Activated T-cell treated with anti-CD3 and anti-CD28 coated beads, Interleukin-2, amount 50 U/mL, for 4 hours (primary cell): ENCODE measurements at places on chromosomes 16 and 17.
A peak's percentile ranks its signal among the peaks of the same experiment; 100 is the strongest.

- no peak for DNase-seq
These were observed 15.7 kb downstream of the CARHSP1 start for GRCh38 chr16:8853150-8853549.

GRCh38 chr17:77485089-77485833 is 344.5 kb downstream of the SEC14L1 start:
- no peak for DNase-seq

DNA sequence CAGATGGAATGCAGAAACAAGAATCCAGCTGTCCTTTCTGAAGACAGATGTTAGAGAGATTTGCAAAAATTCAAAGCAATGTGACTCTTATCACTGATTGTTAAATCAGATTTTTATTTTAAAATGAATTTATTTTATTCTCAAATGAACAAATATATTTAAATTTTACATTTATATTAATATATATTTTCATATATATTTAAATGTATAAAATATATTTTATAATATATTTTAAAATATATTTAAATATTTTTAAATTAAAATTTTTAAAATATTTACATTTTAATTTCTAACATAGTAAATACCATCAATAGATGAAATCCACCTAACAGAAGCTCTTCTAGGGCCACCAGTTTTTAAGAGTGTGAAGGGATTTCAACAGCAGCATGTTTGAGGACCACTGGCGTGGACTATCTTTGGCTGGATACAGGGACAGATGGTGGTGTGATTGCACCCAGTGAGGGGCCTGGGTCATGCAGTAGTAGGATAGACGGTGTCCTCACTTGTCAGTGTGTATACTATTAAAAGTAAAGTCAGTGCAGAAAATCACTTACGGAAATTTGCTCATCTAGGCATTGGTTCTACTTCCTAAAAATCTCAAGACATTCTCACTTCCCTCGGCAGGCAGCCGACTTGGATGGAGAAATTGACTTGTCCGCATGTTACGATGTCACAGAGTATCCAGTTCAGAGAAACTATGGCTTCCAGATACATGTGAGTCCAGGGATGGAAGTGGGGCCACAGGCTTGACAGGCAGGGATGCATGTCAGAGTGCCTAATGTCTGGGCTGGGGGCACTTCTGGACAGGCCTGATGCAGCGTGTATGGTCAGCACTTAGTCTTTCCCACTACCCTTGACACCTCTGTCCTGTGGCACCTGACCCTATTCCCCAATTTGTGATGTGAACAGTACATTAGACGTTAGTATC is 56.3 kb downstream of the PLD6 start:
- DNase-seq, result no peak

DNA sequence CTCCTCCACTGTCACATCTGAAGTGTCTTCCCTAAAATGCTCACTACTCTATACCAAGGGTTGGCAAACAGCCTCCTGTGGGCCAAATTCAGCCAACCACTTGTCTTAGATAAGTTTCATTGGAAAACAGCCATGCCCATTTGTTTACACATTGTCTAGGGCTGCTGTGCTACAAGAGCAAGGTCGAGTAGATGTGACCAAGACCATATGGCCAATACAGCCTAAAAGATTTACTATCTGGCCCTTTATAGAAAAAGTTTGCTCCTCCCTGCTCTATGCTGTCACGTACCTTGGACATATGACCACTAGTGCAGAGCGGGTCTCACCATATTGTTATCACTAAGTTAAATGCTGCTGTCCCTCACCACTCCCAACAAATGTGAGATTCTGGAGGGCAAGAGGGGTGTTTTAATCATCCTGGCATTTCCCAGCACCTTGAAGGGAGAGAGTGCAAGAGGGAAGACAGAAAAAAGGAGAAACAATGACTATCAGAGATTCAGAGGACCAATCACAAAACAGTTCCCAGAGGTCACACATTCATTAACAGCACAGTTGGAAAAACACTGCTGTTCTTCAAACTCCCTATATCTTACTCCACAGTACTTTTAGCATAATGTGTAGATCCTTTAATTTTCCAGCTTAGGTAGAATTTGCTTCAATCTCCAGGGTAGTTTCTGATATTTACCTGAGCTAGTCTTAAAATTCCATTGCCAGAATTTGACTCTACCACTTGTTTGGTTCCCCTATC is 13.2 kb downstream of the LSM12 start:
- DNase-seq, result no peak

DNA sequence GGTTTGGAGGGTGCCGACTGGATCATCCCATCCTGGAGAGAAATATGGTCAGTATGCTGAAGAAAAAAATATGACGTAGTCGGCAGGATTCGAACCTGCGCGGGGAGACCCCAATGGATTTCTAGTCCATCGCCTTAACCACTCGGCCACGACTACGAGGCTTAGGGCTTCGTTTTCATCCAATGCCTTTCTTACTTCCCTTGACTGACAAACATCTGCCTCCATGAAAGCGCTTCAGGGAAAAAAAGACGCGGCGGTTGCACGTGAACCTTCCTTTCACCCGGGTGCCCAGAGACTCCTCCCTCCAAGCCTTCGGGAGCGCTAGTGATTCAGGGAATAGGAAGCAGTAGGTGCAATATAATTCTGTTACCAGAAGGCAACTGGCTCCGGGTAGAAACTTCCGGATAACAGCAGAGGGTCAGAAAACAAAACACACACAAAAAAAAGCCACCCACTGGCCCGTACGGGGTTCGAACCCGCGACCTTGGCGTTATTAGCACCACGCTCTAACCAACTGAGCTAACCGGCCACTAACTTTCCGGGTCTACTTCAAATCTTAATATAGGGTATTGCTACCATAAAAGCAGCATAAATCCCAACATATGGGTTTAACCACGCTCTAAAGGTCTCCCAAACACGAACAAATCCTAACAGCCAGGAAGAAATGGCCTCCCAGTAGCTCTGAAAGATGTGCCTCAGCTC is 16.3 kb upstream of the AURKB start:
- DNase-seq, result peak; percentile 30

GRCh38 chr17:31835984-31836383 is 23.1 kb downstream of the COPRS start:
- no peak for DNase-seq

- no peak for DNase-seq
These were observed 139.3 kb downstream of the ANKFN1 start for GRCh38 chr17:56292578-56292977.

- no peak for DNase-seq
These were observed 6.4 kb downstream of the YPEL2 start for GRCh38 chr17:59337741-59338299.

DNA sequence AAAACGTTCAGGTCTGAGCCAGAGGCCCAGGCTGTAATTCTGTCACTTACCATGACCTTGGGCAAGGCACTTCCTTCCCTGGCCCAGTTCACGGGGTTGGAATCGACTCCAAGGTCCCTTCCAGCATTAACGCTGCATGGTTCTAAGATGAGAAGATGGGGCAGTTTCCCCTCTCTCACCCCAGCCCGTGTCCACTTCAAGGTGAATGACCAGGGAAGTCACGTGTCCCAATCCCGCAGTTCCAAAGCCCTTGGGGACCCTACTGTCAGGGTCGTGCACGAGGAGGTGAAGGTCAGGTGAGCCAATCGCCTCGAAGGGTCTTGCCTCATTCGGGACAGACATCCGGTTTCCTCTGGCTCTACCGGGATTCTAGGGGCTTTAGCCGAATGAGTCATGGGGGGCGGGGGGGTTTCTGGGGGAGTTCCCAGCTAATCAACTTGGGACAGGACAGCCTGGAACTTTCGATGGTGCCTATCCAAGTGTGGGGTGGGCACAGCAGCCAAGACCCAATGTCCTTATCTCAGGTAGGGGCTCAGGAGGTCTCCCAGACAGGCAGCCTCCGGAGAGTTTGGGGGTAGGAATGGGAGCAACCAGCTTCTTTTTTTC is 762 bp upstream of the CSF3 start:
- DNase-seq, result no peak

GRCh38 chr17:21177854-21178600 is 35.9 kb downstream of the TMEM11 start:
- DNase-seq, result no peak

DNA sequence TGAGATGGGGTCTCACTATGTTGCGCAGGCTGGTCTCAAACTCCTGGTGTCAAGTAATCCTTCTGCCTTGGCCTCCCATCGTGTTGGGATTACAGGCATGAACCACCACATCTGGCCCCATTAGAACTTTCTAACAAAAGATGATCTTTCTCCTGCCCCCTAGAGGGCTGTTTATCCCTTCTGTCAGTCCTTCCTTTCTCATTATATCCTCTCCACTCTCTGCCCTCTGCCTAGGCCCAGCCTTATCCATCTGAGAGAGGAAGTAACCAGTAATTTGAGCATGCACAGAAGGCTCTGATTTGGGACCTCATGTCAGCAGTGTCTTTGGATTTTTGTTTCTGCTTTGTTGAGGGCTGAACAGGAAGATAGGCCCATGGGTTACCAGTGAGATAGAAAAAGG is 4.4 kb upstream of the DHX40 start:
- DNase-seq, result no peak

DNA sequence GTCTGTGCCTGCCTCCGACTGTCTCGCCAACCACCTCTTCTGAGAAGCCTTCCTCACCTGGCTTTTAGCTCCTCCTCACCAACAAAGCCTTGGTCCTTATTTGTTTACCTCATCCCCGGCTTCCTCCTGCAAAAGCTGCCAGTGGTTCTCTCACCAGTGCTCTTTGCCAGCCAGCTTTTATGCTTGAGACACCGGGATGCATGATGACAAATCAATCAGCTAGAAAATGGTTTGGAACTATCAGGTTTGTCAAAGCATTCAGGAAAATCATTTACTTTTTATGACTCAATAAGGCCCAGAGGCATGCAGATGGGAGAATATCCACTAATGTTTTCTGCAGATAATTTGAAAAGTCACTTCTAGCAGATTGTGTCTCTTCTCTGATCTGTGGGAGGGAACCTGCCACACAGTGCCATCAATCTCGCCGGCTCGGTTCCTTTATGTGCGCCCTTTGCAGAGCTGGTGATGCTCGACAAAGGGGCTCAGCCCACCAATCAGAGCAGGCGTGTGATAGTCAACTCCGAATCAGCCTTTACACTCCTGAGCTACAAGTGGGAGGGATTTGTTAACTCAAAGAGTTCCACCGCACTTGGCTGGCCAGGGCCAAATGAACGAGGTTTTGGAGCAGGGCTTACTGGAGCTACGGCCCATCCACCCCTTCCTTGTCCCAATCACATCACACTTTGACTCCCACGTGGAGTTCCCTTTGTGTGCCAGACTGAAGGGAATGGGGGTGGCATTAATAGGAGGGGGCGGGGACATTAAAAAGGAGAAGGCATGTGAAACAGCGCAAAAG is 85.8 kb downstream of the MRC2 start:
- DNase-seq, result no peak

GRCh38 chr17:8019665-8020650 is 17.5 kb downstream of the GUCY2D start:
- no peak for DNase-seq

GRCh38 chr16:50591800-50592771 is 43.9 kb downstream of the NKD1 start:
- DNase-seq, result no peak

- DNase-seq, result no peak
These were observed 10.9 kb upstream of the CHST6 start for GRCh38 chr16:75506107-75506506.

DNA sequence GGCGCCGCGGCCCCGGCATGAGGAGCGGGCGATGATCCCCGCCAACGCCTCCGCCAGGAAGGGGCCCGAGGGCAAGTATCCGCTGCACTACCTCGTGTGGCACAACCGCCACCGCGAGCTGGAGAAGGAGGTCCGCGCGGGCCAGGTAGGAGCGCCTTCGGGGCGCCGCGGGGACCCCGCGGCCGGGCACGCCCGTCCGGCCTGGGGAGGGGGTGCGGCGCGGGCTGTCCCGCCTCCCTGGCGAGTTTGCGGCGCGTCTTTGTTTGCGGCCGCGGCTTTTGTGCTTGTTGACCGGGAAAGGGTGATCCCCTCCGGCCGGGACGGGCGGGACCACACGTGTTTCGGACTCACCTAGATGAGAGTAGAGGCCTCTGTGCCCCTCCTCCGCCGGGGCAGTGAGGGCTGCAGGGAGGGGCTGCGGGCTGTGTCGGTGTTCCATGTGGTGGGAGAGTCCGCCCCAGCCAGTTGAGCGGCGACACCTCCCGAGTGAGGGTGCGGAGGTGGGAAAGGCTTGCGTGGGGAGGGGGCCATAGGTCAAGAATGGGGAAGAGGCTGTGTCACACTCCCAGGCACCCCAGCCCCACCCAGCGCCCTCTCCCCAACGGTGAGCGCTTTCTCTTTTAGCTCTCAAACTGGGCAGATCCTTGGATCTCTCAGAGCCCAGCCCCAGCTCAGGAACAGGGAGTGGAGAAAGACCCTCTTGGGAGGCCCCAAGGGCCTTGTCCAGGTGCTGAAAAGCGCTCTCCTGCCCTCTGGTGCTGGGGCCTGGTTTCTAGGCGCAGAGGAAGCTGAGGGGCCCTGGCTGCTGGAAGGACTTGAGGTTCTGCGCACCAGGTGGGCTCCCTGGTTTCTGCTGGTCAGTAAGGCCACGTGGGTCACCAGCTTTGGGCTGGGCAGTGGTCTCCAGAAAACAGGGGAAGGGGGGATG is 923 bp downstream of the ANKRD13B start:
- peak; percentile 9 for DNase-seq

GRCh38 chr17:69342896-69343644 is 16.1 kb upstream of the ABCA5 start:
- no peak for DNase-seq

GRCh38 chr16:48745541-48745940 is 135.6 kb upstream of the N4BP1 start:
- DNase-seq, result no peak

DNA sequence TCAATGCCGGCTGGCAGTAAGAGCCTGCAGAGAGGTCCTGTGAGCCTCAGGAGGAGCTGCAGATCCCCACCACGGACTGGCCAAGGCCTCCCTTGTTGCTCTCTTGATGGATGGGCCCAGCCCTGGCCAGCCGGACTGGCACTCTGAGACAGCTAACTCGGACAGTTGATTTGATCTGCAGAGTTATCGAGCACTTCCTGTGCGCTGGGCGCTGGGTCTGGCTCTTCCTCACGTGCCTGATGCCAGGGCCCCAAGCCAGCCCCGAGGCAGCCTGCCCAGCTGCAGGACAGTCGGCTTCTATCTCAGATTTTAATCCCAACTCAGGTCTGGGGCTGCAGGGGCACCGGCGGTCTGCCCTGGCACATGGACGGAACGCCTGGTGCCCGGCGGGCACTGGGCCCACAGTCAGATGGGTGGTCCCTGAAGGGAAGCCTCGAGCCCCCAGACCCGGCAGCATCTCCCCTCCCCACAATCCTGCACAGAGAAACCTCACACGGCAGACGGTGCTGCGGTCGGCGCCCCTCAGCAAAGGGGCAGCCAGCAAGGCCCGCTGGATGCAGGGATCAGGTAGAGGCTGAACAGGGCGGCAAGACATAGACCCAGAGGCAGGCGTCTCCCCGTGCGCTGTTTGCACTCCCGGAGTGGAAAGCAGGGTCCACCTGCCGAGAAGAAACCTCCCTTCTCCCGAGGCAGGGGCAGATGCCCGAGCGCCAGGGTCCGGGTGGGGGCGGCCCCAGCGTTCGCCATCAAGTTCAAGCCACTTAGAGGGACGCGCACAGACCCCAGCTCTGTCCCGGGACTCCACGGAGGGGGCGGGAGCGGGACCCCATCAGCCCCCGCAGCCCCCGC is 34.0 kb downstream of the TIMM22 start:
- DNase-seq, result no peak

- DNase-seq, result no peak
These were observed 454.3 kb upstream of the EEF2KMT start for GRCh38 chr16:5551909-5552308.

GRCh38 chr17:62617894-62618472 is 9.5 kb upstream of the MRC2 start:
- no peak for DNase-seq
